ENCODE measurements at places on chromosomes 7 and 10.
A peak's percentile ranks its signal among the peaks of the same experiment; 100 is the strongest.

- no peak for DNase-seq
Measured at GRCh38 chr10:110872984-110873923, 1.5 kb downstream of the PDCD4 start.

DNA sequence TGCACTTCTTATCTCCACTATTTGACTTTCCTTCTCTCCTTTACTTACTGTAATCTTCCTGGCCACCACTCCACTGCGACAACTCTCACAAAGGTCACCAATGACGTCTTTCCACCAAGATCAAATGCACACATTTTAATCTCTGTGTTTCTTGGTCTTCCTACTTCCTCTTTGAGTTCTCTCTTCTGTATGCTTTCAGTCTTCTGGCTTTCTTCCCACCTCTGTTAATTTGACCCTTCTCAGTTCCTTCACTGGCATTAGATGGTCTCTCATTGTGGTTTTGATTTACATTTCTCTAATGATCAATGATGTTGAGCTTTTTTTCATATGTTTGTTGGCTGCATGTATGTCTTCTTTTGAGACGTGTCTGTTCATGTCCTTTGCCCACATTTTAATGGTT is 31.9 kb downstream of the FAM107B start:
- no peak for DNase-seq

DNA sequence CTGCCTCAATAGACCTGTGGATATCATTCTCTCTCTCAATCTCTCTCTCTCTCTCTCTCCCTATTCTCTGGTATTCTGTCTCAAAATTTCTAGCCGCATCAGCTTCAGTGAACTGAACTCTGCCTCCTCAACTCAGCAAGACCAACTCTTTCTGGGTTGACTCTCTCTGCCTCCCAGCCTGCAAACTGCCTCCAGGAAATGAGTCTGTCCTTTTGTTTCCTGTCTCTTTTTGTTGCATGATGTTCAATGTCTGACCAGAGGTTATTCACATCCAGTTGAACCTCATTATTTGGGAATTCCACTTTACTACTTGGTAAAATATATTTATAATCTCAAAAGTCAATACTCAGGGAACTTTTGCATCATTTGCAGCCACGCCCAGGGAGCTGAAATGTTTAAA is 682.7 kb upstream of the FZD8 start:
- DNase-seq, result no peak

DNA sequence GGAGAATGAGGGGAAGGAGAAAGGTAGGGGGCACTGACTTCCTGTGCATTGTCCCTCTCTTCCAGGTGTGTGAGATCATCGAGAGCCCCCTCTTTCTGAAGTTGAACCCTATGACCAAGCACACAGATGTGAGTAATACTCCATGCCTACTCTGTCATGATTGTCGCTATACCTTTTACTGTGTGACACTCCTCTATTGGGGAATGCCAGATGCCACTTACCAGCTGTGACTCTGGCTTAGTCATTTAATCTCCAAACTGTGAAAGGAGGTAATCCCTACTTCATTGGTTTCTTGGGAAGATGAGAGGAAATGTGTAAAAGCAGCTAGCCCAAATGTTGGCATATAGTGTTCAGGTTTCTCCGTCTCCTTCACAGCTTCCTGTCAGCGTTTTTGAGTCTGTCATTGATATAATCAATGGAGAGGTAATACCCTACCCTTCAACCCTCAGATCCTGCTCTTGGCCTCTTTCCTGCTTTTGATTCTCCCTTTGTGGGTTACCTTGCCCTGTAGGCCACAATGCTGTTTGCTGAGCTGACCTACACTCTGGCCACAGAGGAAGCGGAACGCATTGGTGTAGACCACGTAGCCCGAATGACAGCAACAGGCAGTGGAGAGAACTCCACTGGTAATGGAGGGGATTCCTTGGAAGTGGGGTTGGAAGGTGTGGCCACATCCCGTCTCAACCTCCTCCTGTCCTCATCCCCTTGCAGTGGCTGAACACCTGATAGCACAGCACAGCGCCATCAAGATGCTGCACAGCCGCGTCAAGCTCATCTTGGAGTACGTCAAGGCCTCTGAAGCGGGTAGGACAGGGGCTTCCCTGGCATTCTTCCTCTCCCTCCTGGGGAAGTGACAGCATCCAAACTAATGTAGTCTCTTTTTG is 2.0 kb downstream of the COPS6 start:
- DNase-seq, result no peak

DNA sequence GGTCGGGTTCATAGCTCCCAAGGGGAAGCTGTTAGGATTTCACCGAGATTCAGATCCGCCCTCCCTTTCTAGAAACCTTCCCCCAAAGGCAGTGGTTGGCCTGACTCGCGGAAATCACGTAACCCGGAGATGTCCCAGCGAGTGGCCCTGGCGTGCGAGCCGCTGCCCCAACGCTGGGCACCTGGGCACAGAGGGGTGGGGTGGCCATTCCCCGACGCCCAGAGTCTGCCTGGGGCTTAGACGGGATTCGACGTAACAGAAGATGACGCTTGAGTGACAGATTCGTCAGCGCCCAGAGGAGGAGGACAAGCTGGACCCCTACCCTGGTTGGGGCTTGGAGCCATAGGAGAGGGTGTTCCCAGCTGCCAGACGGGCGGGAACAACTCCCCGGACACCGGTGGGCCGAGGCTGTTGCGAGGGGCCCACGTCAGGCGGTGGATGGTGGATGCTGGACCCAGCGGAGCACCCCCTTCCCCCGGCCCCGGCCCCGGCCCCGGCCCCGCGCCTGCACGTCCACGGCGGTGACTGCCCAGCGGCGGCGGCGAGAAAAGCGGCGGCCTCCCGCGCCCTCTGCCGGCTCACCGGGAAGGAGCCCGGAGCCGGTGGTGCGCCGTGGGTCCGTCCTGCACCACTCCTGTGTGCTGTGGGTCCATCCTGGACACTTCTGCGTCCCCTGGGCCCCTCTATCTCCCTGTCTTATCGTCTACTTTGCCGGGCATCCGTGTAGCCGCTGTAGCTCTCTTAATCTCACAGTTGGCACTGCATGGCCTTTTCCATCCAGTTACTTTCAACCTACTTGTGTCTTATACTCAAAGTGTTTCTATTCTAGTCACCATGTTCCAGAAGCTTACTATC is 35.4 kb upstream of the KNDC1 start:
- no peak for DNase-seq

- no peak for DNase-seq
Measured at GRCh38 chr10:113982296-113982695, 61.4 kb upstream of the ADRB1 start.

- DNase-seq, result no peak
Measured at GRCh38 chr7:28530175-28530802, 118.0 kb downstream of the CREB5 start.

GRCh38 chr7:139699640-139700504 is 77.9 kb downstream of the HIPK2 start:
- peak; percentile 33 for DNase-seq

GRCh38 chr7:7696458-7697119 is 21.8 kb downstream of the RPA3 start:
- DNase-seq, result no peak

- no peak for DNase-seq
Measured at GRCh38 chr7:100044718-100045117, 4.9 kb upstream of the ZSCAN21 start.

Measured in NK-92 treated with Interleukin-12 subunit alpha and Interleukin-12 subunit beta, amount 100 ng/mL, for 24 hours (cell line).